ENCODE measurements at places on chromosomes 13 and 19.
A peak's percentile ranks its signal among the peaks of the same experiment; 100 is the strongest.

- peak overlapping the region; percentile 98 for H3K27ac ChIP-seq
- peaks cover 43% of the 10 kb centered on the region for H3K4me1 ChIP-seq
- no peaks in the 10 kb centered on the region for H3K27me3 ChIP-seq
- peaks cover 1% of the 10 kb centered on the region for H3K36me3 ChIP-seq
- H3K4me3 ChIP-seq: peak overlapping the region; percentile 98
Observed at GRCh38 chr19:34172661-34173192, 423 bp downstream of the LSM14A start.

DNA sequence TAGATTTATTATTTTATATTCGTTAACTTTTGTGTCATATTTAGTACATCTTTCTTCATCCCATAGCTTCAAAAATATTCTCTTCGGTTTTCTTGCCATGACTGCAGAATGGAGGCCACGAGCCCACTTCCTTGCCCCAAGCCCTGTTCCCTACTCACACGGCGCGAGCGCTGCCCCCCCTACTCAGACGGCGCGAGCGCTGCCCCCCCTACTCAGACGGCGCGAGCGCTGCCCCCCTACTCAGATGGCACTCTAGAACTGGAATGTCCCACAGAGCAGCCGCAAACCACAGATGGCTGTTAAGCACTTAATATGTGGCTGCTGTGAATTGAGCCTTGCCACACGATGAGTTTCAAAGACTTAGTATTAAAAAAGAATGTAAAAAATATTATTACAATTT lies 102.2 kb upstream of the PEG3 start:
- H3K4me1 ChIP-seq: no peaks in the 10 kb centered on the region
- no peak for DNase-seq
- no peak overlapping the region for H3K4me3 ChIP-seq

DNA sequence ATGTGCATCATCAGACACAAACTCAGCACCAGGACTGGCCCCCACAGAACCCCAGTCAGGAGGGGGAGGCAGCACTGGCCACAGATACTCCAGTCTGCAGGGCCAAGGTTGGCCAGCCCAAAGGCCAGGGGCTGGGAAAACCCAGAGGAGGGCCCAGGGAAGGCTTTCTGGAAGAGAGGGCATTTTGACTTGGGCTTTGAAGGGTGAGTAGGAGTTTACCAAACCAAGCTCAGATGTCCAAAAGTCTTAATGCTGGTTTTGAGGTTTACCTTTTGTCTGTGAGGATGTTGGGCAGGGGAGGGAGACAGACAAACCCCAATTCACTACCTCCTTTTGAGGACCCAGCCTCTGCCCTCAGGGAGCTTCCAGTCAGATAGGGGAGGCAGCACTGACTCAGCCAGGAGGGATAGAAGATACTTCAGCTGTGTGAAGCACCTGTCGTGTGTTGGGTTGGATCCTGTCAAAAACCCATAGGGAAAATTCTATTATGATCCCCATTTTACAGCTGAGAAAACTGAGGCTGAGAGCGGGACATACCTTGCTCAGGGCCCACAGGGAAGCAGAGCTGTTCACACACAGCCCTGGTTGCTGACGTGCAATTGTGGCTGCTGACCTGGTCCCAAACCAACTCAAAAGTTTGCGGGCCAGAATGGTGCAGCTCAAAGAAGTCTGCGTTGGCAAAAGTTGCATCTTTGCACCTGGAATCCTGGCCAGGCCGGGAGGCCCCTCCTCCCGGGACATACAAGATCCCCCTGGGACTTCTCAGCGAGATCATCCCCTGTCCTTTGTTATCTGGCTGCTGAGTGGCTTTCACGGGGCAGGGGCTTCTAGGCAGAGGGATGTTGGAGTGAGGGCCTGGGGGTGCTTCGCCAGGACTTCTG lies 13.1 kb downstream of the CILP2 start:
- DNase-seq: no peak
- peaks cover 9% of the 10 kb centered on the region for H3K4me1 ChIP-seq
- no peak overlapping the region for H3K4me3 ChIP-seq
- no peak overlapping the region for H3K27ac ChIP-seq
- no peaks in the 10 kb centered on the region for H3K36me3 ChIP-seq

DNA sequence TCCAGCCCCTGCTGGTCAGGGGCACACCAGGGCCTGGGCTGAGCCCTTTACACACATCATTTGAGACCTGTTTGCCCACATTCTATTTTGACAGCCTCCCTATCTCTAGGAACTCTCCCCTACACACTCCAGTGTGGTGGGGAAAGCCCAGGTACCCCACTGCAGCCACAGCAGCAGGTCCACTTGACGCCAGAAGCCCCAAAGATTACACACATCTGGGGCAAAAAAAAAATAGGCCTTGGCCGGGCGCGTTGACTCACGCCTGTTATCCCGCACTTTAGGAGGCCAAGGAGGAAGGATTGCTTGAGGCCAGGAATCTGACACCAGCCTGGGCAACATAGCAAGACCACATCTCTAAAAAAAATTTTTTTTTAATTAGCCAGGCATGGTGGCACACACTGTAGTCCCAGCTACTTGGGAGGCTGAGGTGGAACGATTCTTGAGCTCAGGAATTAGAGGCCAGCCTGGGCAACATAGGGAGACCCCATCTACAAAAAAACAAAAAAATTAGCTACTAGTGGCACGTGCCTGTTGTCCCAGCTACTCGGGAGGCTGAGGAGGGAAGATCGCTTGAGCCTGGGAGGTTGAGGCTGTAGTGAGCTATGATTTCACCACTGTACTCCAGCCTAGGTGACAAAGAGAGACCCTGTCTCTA lies 18.0 kb upstream of the CD22 start:
- peaks cover 4% of the 10 kb centered on the region for H3K4me1 ChIP-seq
- no peaks in the 10 kb centered on the region for H3K36me3 ChIP-seq
- DNase-seq: no peak
- H3K27me3 ChIP-seq: peaks cover 5% of the 10 kb centered on the region
- H3K27ac ChIP-seq: no peak overlapping the region

DNA sequence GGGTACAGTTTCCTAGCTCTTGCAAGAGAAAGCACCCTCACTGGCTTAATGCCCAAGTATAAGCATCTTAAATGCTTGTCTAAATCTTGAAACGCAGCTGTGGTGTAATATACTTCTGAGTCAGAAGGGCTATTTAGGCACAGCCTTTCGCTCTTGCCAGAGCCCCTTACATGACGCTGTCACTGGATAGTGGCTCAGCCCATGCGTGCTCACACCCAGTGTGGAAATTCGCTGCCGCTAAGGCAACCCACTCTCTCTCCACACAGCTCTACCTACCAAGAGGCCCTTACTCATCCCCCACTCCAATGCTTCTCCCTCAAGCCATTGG lies 24.0 kb downstream of the UQCRFS1 start:
- peaks cover 7% of the 10 kb centered on the region for H3K4me1 ChIP-seq
- no peak overlapping the region for H3K4me3 ChIP-seq
- no peaks in the 10 kb centered on the region for H3K36me3 ChIP-seq
- peaks cover 17% of the 10 kb centered on the region for H3K27me3 ChIP-seq
- no peak overlapping the region for H3K27ac ChIP-seq

- H3K4me1 ChIP-seq: peaks cover 15% of the 10 kb centered on the region
- H3K27ac ChIP-seq: no peak overlapping the region
- peaks cover 28% of the 10 kb centered on the region for H3K36me3 ChIP-seq
- no peaks in the 10 kb centered on the region for H3K27me3 ChIP-seq
Observed at GRCh38 chr19:52566121-52566520, 4.0 kb upstream of the ZNF701 start.

- no peak within 1 kb of the TSS for H3K27ac ChIP-seq
- peak; percentile 10 for DNase-seq
Observed at GRCh38 chr19:46428239-46429135, at the start of gene PNMA8C. TSS of gene PNMA8C (minus strand) at chr19:46428936. CDS start at chr19:46428359, 577 bp downstream.

GRCh38 chr19:13899912-13900584 lies 5.9 kb downstream of the BRME1 start:
- no peak overlapping the region for H3K4me3 ChIP-seq
- H3K27ac ChIP-seq: no peak overlapping the region
- H3K4me1 ChIP-seq: no peaks in the 10 kb centered on the region
- DNase-seq: no peak

DNA sequence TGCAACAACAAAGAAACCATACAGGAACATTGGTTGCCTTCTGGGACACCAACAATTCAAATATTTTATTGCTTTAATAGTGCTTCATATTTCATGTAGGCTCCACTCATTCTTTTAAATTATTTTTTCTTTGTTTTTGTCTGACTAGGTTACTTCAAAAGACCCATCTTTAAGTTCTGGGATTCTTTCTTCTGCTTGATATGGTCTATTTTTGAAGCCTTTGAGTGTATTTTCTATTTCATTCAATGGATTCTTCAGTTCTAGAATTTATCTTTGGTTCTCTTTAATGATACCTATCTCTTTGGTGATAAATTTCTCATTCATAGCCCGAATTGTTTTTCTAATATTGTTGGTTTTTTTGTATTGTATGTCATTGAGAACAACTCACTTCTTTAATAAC lies 38.6 kb downstream of the IGFL3 start:
- peaks cover 36% of the 10 kb centered on the region for H3K27me3 ChIP-seq
- no peaks in the 10 kb centered on the region for H3K36me3 ChIP-seq
- no peaks in the 10 kb centered on the region for H3K4me1 ChIP-seq
- H3K27ac ChIP-seq: no peak overlapping the region
- no peak for DNase-seq

GRCh38 chr19:15464394-15465385 lies at the start of gene RASAL3:
TSS of gene RASAL3 (minus strand) at chr19:15464544. CDS start at chr19:15464358, 186 bp downstream.
- peak within 1 kb of the TSS; percentile 96 for H3K27ac ChIP-seq
- peak within 1 kb of the TSS; percentile 95 for H3K4me3 ChIP-seq
- DNase-seq: peak; percentile 42
- H3K36me3 ChIP-seq: no peaks in the 10 kb centered on the region

- DNase-seq: no peak
- peaks cover 11% of the 10 kb centered on the region for H3K4me1 ChIP-seq
- H3K36me3 ChIP-seq: no peaks in the 10 kb centered on the region
Observed at GRCh38 chr19:1975162-1975480, 34.1 kb downstream of the CSNK1G2 start.

DNA sequence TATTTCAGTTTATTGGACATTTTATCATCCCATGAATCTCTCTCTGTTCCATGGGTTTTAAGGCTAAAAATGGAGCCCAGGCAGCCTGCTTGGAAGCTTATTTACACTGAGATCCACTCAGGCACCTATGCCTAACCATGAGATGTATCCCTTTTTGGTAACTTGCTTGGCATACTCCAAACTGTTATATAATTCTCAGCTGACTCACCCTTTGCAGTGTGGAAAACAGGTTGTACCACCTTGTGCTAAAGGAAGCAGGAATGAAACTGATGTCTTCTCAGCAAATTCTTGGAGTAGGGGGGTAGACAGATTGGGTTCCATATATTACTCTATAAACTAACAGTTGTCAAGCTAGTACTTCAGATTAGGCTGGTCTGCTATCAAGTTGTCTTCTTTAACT lies 483.6 kb downstream of the KLF5 start:
- no peak overlapping the region for H3K27ac ChIP-seq
- no peak for DNase-seq
- H3K4me1 ChIP-seq: no peaks in the 10 kb centered on the region
- no peaks in the 10 kb centered on the region for H3K36me3 ChIP-seq

- DNase-seq: no peak
- no peaks in the 10 kb centered on the region for H3K27me3 ChIP-seq
- H3K4me1 ChIP-seq: peaks cover 31% of the 10 kb centered on the region
- peaks cover 2% of the 10 kb centered on the region for H3K36me3 ChIP-seq
- no peak overlapping the region for H3K27ac ChIP-seq
Observed at GRCh38 chr19:8325454-8325853, 4.2 kb downstream of the RPS28 start.

DNA sequence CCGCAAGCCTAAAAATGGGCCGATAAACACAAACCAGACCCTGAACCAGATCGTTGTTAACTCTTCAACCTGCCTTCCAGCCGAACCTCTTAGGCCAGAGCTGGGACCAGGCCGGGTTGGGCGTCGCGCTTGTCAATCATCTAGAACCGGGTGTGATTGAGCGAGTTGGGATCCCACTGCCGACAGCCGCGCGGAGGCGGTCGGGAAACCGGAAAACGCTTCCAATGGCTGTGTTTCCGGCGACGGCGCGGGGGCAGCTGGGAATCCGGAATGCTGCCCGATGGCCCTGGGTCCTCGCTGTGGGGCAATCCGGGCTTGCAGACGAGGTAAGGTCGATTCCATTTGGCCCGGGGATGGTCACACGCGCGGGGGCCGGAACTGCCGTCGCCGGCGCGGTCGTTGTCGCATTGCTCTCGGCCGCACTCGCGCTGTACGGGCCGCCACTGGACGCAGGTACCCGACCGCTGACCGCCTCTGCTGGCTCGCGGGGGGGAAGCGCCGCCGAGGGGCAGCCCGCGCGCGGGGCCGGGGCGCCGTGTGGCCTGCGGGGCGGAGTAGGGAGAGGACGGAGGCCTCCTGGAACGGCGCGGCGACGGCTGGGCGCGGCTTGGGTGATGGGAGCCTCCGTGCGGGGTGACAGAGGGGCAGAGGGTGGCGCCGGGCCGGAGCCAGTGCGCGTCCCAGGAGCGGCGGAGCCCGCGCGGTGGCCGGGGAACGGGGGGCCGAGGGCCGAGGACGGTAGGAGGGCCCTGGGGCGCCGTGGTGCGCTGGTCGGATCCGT lies at the start of gene NAXD:
TSS of gene NAXD (plus strand) at position 224 of the 781 bp plus-strand sequence. CDS start at position 281, 57 bp downstream.
- H3K27me3 ChIP-seq: no peaks in the 10 kb centered on the region
- H3K36me3 ChIP-seq: no peaks in the 10 kb centered on the region
- peak within 1 kb of the TSS; percentile 94 for H3K27ac ChIP-seq

DNA sequence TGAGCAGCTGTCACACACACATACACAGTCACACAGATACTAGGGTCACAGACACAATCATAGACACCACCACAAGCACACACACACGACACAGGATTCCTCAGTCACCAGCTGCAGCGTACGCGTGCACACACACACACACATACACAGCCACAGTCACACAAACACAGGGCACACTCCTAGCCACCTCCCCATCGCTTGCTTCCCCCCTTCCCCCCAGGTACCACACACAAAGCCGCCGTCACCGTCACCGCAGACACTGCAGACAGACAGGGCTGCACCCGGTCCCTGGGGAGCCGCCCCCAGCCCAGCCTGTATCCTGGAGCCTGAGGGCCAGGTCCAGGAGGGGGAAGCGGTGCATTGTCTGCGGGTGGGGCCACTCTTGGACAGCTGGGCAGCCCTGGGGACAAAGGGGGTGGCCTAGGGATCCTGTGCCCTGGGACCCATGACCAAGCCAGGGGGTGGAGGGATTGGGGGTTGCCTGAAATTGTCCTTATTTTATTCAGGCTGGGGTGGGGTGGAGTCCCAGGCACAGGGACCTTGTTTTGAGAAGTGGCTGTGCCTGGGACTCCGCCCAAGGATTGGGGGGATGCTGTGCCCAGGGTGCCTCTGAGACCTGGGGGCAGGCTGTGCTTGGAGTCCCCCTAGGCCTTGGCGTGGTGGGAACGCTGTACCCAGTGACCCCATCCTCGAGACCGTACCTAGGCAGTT lies 957 bp downstream of the NUMBL start:
- H3K27ac ChIP-seq: no peak overlapping the region
- DNase-seq: peak; percentile 5
- no peaks in the 10 kb centered on the region for H3K36me3 ChIP-seq
- H3K27me3 ChIP-seq: no peaks in the 10 kb centered on the region

GRCh38 chr19:57887195-57887941 lies 1.5 kb downstream of the ZNF814 start:
- H3K4me3 ChIP-seq: peak overlapping the region; percentile 89
- no peak overlapping the region for H3K27ac ChIP-seq
- no peak for DNase-seq
- no peaks in the 10 kb centered on the region for H3K27me3 ChIP-seq
- H3K4me1 ChIP-seq: peaks cover 28% of the 10 kb centered on the region
- peaks cover 47% of the 10 kb centered on the region for H3K36me3 ChIP-seq

- H3K36me3 ChIP-seq: no peaks in the 10 kb centered on the region
- H3K27ac ChIP-seq: no peak overlapping the region
- H3K4me1 ChIP-seq: no peaks in the 10 kb centered on the region
- H3K27me3 ChIP-seq: no peaks in the 10 kb centered on the region
- H3K4me3 ChIP-seq: no peak overlapping the region
- DNase-seq: no peak
Observed at GRCh38 chr13:76756451-76756850, 129.8 kb downstream of the KCTD12 start.

GRCh38 chr19:9705836-9706235 lies 30.9 kb upstream of the ZNF562 start:
- H3K4me1 ChIP-seq: no peaks in the 10 kb centered on the region
- DNase-seq: no peak
- H3K27me3 ChIP-seq: no peaks in the 10 kb centered on the region
